Central memory CD4-positive, alpha-beta T cell (primary cell): ENCODE measurements at places on chromosomes 4 and X.

GRCh38 chrX:30590368-30590767 is 12.8 kb upstream of the TASL start:
- no peak for DNase-seq

- no peak for DNase-seq
These were observed 43.7 kb downstream of the TMPRSS11E start for GRCh38 chr4:68490826-68491457.

GRCh38 chr4:82968972-82969371 is 41.7 kb downstream of the LIN54 start:
- DNase-seq, result no peak

GRCh38 chr4:55110131-55110530 is 15.3 kb downstream of the KDR start:
- no peak for DNase-seq

DNA sequence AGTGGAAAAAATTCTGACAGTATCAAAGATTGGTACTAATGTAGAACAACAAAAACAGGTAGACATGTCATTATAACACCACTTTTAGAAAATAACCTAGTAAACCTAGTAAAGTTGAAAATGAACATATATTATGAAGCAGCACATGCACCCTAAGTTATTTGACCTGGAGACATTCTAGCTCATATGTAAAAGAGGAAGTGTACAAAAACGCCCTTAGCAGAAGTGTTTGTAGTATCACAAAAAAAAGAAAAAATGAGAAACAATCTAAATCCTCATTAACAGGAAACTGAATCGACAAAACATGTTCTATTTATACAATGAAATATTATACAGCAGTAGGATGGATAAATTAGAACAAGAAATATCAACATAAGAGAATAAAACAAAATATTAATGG is 318.9 kb upstream of the PPP1R2C start:
- DNase-seq, result no peak
